NCI-H2107 (cell line): ENCODE measurements at places on chromosomes 16 and 17.

DNA sequence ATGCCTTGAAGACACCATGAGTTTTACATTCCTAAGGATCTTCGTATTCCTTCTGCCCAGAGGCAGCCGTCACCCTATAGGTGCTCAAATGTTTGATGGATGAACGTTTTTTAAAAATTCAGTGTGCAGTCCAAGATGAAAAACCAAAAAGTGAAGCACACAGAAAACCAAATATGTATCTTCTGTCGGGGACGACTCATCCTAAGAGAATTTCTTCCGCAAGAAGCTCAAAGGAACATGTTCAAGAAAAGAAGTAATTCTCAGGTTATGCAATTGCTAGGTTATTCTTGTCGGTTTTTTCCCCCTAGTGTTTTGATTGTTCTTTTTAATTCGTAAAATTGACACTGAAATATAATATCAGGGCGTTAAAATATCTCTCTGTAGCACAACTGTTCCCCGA is 1.4 kb downstream of the CENPV start:
- no peak for DNase-seq

DNA sequence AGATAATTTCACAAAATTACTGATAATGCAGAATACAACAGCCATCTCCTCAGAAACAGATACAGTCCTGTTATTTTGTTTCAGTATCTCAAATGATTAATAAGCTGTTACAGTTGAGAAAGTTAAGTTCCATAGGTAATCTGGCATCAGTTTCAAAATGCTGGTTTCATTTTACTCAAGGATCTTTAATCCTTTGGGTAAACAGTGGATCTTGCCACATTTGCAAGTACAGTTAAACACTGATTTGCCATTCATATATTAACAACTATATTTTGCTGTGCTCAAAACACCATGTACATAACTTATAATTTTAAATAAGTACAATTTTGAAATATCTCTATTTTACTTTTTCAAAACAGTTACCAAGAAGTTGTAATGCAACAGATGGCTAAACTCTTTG is 31.2 kb downstream of the RPGRIP1L start:
- no peak for DNase-seq

GRCh38 chr17:77308861-77309726 is 168.3 kb downstream of the SEC14L1 start:
- no peak for DNase-seq

- DNase-seq, result no peak
These were observed 10.3 kb downstream of the HIC1 start for GRCh38 chr17:2064980-2065785.

GRCh38 chr17:6668727-6669425 is 17.3 kb downstream of the C17orf100 start:
- DNase-seq, result no peak

GRCh38 chr16:66515596-66516508 is 34.1 kb downstream of the TK2 start:
- no peak for DNase-seq
